ENCODE measurements at places on chromosomes 16 and 17.

- DNase-seq = no peak
Measured at GRCh38 chr17:47199627-47200324, 9.4 kb upstream of the MYL4 start.

- no peak for DNase-seq
Measured at GRCh38 chr16:10383626-10384025, 2.2 kb upstream of the ATF7IP2 start.

DNA sequence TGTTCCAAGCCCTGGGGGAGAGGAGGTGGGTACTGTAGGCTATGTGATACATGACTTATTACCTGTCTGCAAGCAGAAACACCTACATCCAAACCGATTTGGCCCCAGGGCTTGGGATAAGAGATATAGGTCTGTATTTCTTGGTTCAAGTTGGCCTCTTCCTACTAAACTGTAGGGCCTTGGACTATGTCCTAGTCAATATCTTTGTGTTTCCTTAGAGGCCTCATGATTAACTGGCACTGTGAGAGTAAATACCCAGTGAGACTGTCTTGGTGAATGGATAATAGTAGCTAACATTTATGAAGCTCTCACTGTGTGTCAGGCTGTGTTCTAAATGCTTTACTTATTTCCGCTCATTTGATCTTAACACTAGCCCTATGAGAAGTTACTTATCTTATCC, 70.0 kb downstream of the MSI2 start:
- no peak for DNase-seq

DNA sequence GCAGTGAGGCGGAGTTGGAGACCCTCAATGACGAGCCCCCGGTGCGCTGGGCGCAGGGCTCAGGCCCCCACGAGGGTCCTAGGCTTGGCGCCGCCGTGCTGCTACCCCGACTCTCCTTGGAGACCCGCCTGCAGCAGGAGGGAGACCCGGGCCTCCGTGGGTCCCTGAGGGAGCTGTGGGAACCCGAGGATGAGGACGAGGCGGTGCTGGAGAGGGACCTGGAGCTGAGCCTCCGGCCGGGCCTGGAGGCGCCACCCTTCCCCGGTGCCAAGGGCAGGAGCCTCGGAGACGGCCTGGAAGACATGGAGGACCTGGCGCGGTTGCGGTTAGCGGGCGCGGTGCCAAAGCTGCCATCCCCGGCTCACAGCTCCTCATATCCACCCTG, 2.3 kb downstream of the MYO15B start:
- DNase-seq = no peak

DNA sequence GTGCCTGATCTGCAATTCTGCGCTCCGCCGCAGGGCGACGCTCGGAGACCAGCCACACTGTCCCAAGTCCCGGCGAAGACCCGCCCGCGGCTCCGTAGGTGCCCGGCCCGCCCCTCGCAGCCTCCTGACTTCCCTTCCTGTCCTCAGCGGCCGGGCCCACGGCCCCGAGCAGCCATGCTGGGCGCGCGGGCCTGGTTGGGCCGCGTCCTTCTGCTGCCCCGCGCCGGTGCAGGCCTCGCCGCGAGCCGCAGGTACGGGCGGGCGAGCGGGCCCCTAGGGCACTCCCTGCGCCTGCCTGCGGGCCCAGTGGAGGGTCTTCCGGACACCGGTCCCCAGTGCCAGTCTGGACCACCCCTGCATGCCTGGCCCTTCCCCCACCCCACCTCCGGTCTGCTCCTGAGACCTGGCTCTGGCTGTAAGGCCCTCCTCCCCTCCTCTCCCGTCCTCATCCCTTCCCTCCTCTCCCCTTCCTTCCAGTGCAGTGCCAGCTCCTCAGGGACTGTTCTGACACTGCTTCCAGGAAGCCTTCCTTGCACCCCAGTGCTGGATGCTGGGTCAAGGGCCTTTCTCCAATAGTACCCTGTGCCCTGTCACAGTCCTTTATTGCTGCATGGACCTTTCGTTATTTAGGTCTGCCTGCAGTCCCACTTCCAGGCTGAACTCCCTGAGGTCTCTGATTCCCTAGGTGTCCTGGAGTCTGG, at the start of gene SPATA20:
Gene SPATA20, plus strand, starts transcription at position 140 of the 701 bp plus-strand sequence. Its CDS starts 35 bp downstream, at position 175.
- peak; percentile 82 for DNase-seq

Measured in stimulated activated CD8-positive, alpha-beta memory T cell treated with anti-CD3 and anti-CD28 coated beads, Interleukin-2, amount 100 ng/mL, for 48 hours (primary cell).